Nephron progenitor cell (in vitro differentiated cells): ENCODE measurements at places on chromosomes 2 and 18.

DNA sequence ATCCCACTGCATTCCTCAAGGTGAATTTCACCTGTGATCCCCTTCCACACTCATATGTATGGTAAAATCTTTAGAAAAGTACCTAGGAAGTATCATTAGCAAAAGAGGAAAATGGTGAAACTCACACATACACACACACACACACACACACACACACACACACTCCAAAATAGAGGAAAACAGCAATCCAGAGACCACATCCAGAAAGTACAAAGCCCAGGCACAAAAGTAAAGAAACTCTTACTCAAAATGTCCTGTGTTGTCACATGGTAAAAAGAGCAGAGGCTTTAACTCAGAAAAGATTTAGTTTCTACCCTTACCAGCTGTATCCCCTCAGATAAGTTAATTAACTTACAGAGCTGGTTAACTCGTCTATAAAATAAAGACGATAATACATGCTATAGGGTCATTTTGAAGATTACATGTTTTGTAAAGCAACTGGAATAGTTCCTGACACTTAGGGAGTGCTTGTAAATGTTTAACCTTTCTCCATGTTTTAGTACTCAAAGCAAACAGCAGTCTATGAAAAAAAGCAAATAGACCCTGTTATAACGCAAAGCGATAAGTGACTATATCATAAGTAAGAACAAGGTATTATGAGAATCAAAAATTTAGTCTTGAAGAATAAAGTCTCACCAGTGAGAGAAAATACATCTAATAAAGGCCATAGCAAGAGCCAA is 360.0 kb upstream of the LRATD1 start:
- no peak for DNase-seq

DNA sequence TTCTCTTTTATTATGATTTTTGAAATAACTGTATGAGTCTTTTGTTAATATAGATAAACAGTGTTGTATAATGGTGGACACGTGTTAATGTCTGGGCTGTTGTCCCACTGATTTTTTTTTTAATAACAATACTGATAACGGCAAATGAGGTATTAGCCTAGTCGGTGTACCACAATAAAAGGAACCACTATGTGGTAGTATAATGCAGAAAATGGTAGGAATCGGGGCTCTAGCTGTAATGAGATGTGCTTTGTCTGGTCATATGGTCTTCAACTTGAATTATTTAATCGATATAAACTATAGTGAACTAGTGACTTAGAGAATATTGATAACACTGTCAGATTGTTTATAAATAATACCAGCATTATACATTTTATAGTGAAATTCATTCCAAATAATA is 517.9 kb upstream of the SPHKAP start:
- DNase-seq = no peak

GRCh38 chr2:151157000-151157735 is 104.5 kb downstream of the RBM43 start:
- DNase-seq = no peak

DNA sequence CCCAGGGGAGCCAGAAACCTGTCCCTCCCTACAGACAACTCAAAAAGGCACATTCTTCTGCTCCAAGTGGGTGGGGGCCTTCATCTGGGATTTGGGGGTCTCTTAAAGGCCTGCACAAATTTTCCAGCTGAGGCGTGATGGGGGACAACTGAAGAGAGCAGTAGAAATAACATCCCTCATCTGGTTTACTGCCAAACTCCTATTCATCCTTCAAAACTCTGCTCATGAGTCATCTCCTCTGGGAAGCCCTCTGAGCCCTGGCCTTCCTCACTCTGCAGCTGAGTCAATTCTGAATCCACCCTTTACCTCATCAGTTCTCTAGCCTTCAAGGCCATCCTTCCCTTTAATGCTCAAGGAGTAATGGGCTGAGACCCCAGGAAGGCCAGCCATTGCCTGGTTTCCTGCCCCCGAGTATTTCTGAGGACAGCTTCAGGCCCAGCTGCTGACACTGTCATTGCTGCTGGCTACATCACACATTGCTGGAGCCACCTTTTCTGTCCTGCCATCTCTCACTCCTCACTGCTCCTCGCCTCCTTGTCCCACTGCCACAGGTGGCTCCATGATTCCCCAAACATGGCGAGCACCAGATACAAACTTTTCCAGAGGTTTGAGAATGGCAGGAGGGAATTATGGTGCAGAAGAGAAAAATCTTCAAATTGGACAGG is 32.2 kb upstream of the GLI2 start:
- no peak for DNase-seq

GRCh38 chr2:213545964-213546475 is 261.8 kb downstream of the SPAG16 start:
- DNase-seq = no peak

GRCh38 chr2:41204315-41204714 is 752.4 kb upstream of the SLC8A1 start:
- no peak for DNase-seq

DNA sequence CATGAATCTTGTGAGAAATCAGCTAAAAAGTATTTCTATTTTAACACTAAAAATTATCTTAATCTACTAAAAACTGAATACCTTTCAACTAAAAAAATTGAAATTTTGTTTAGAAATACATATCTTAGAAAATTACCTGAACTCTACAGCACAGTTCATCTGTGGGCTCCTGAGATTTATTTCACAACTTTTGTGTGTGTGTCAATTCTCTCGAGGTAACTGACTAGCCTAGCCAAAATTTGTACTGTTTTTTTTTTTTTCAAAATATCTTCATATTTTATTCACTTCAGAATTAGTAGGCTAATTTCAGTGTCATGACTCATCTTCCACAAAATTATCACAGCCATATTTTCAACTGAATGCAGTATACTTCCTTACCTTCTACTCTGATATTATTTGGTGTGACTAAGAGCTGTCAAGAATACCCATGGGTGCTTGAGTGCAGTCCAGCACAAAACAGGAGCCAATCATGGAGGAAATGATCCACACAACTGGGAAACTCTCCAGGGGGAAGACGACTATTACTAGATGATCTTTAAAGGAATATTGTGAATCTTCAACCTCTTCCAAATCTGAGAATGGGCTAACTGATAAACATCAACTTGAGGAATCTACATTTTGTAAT is 174.6 kb downstream of the ZNF385B start:
- DNase-seq = no peak

DNA sequence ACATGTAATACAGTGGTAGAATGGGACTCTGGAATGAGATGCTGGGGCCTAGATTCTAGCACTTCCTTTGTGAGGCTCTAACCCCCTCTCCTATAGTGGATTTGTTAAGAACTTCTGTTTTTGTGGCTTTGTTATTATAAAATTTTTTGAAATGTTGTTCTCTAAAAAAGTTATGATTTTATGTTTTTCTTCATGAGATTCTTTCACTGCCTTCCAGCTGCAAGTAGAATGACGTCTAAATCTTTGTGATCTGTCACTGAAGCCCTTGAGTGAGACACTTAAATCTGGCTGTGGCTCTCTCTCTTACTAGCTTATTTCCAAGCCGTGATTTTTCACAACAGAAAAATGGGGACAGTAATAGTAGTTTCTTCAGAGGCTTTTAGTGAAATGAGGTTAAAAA is 1.6 kb downstream of the CASP8 start:
- no peak for DNase-seq

- DNase-seq = no peak
These were observed 49.5 kb downstream of the LBH start for GRCh38 chr2:30280596-30281434.

- DNase-seq = no peak
These were observed 142.5 kb downstream of the LAMA1 start for GRCh38 chr18:6975084-6975483.

GRCh38 chr2:179098080-179098689 is 48.2 kb upstream of the CCDC141 start:
- DNase-seq = no peak

DNA sequence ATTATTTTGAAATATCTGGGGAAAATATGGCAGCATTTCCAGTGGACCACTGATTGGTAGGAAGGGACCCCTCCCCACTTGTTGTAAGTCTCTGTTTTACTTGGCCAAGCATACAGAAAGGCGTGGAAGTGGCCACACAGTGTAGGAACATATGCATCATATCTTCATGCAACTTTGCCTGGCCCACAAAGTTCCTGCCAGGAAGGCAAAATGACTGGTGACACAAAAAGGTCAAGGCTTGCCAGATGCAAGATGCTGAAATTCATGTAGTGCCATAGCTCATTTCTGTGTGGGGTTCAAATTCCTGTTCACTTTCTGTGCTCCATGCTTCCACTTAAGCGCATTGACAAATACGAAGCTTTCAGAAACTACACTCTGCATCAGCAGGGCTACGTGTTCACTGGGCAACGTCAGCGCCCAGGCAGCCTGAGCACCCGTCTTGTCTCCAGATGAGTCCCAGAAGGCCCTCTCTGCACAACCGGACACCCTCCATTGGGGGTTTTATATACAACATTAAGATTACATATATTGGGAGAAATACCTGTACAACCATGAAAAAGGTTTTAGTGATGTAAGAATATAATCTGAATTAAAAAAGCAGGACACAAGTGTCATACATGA is 3.6 kb downstream of the DYNC2LI1 start:
- no peak for DNase-seq
